ENCODE measurements at places on chromosomes 6 and 20. TPM values are rescaled to one million over a fixed set of nuclear protein-coding genes. Genes with fewer than 3 reads are reported as not detected.

The RPP40 gene
- polyA plus RNA-seq: 8.5 TPM

GRCh38 chr6:11778648-11779328 lies at the start of gene ADTRP:
Gene ADTRP (minus strand): TSS chr6:11778803. CDS start chr6:11778759, 44 bp downstream.
- no peak for DNase-seq

DNA sequence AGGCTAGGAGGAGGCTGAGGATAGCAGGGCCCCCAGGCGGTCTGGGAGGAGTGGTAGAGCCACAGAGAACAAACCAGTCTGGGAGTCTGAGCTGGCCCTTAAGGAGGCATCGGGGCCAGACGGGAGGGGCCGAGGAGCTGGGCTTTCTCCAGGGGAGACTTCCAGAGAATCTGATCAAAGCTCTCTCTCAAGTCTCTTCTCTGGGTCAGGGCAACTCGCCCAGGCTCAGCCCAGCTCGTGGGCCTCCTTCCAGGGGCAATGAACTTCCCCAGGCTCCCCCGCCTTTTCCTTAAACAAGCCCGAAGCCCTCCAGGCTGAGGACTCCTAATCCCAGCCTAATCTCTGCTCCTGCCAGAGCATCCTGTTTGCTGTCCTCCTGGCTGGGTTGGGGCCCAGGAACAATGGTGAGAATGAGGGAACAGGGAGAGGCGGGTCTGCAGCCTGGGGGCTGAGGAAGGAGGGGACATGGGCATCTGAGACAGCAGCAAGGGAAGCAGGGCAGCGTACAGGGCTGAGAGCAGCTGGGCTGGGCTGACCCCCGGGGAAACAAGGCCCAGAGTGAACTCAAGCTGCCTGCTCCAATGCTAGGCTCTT lies 173.6 kb downstream of the ANKRD60 start:
- peak; percentile 94 for DNase-seq

DNA sequence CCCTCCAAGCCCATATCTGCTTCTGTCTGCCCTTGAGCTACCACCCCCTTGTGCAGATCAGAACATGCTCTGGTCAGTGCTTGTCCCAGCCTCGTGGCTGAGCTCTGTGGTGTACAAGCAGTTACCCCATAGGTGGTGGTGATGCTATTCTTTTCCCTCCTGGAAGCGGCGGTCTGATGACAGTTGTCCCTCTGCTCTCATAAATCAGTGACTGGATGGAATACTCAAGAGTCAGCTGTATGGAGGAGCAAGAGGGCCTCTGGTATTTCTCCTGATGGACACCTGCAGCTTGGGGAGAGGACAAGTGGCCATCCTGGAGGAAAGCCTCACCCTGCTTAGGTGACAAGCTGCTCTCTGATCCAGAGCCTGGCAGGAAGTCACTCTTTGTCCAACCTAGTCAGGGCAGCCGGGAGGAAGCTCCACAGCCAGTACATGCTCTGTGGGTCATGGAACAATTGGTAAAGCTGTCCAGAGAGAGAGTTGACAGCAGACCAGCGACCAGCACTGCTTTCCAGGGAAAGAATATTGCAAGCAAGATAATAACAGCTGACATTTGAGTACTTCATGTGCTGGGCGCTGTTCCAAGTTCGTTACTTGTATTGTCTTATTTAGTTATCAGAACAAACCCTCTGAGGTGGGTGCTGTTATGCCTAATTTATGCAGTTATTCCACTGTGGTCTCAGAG lies 47.1 kb downstream of the SCAND1 start:
- peak; percentile 16 for DNase-seq

- peak; percentile 44 for DNase-seq
These were observed 32.7 kb downstream of the OGFRL1 start for GRCh38 chr6:71321314-71321713.

DNA sequence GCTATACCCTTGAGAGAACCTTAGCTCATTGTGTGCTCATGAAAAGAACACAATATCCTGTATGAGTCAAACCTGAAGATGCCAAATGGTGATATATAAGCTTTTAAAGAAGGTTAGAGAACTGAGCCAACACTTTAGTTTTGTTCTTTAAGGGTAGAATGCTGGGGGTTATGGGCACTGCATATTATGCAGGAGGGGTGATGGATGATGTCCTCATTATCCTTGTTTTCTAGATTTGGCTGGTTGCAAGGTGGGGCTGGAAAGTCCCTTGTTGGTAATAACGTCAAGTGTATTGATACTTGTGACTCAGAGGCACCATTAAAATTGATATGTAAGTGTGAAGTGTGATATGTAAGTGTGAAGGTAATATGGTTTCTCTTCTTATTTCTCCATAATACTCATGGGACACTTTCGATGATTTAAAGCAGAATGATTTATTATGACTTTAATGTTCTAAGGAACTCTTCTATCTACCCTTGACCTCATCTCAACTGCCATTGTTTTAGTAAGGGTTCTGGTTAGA lies 113.7 kb upstream of the DTNBP1 start:
- no peak for DNase-seq

Measured in lung (tissue), 17 donors.